Stimulated activated CD4-positive, alpha-beta T cell treated with anti-CD3 and anti-CD28 coated beads, Interleukin-1b, Interleukin-23, amount 100 ng/mL, for 48 hours (primary cell): ENCODE measurements at places on chromosomes 7 and 10.

DNA sequence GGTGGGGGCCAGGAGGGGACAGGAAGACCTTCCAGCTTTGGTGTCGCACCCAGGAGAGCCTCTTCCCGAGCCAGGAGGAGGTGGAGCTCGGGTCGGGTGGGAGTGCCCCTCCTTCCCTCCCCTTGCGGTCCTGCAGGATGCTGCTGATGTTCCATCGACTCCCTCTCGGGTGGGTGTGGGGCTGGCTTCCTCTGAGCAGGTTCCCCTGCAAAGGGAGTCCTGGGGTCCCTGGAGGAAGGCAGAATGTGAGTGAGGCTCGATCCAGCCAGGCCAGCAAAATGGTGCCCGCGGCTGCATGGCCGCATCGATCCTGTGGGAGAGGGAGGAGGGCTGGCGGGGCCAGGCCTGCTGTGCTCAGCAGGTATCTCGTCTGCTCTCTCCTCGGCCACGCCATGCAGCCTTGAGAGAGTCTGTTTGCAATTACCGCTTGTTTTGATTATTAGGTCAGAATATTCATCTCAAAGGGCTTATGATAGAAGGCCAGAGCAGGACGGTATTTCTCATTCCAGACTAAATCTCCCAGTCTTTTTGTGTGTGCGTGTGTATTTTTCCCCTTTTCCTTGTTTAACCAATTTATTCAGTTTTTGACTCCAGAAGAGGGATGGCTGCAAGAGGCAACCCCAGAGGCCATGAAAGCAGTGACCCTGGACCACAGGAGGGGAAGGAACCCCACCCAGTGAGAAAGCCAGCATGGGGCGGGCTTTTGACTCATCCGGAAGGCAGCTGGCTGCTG is 137.3 kb upstream of the ZMIZ1 start:
- DNase-seq: no peak

DNA sequence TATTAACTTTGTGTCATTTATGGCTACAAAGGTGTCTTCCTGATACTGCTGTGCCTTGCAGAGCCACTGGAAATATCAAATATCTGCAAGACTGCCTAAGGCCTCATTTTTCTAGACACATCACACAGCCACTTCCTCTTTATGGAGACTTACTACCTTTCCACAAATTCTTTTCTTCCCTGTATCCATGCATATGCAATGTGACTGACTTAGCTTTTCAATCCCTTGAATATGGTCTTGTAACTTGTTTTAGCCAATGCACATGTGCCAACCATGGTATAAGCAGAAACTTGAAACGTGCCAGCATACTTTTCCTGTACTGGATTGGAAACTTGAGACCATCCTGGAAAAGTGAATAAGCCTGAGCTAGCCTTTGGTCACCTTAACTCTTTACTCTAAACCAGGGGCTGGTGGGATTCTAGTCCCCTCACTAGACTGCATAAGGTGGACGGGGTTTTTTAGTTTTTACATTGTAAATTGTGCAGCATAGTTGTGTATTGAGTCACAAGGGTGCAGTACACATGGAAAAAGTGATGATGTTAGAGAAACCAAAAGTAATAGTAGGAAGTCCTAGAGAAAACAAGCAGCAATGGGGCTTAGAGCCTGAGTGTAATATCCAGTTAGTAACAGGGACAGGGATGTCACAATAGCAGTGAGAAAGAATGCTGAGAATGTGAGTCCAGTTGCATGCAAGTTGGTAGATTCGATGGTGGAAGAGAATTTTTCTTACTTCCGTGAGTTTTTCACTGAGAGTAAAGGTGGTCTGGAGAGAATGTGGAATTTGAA is 879.5 kb downstream of the SORCS1 start:
- no peak for DNase-seq

- no peak for DNase-seq
These were observed 192.8 kb upstream of the KLF6 start for GRCh38 chr10:3977761-3978160.

DNA sequence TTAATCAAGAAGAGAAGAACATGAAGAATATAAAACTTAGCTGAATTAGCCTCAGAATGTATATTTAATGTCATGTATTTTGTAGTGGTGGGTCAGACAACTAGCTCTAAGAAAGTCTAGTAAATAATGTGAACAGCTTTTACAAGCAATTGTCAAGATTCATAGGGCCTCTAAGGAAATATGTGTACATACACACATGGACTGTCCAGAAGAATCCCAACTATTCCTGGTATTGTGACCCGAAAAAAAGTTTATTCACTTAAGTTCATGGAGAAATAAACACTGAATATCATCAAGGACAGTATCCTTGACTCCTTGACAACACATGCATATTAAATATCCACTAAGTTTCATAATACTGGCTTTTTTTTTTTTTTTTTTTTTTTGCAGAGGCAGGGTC is 11.4 kb upstream of the TWIST1 start:
- no peak for DNase-seq

GRCh38 chr10:119821182-119821581 is 51.5 kb downstream of the MCMBP start:
- no peak for DNase-seq

DNA sequence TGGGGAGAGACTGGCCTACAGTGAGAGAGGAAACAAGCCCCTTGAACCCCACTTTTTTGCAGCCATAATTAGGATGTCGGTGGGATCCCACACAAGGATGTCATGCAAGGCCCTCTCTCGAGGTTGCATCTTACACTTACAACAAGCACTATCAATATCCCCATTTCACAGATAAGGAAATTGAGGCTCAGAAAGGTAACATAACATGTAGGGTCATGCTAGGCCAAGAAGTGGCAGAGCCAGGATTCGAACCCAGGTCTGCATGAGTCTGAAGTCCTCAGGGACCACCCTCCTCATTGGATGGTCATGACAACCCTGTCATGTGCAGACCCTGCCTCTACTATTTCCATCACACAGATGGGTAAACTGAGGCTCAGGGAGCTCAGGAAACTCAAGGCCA is 123.5 kb downstream of the C10orf105 start:
- DNase-seq: no peak

DNA sequence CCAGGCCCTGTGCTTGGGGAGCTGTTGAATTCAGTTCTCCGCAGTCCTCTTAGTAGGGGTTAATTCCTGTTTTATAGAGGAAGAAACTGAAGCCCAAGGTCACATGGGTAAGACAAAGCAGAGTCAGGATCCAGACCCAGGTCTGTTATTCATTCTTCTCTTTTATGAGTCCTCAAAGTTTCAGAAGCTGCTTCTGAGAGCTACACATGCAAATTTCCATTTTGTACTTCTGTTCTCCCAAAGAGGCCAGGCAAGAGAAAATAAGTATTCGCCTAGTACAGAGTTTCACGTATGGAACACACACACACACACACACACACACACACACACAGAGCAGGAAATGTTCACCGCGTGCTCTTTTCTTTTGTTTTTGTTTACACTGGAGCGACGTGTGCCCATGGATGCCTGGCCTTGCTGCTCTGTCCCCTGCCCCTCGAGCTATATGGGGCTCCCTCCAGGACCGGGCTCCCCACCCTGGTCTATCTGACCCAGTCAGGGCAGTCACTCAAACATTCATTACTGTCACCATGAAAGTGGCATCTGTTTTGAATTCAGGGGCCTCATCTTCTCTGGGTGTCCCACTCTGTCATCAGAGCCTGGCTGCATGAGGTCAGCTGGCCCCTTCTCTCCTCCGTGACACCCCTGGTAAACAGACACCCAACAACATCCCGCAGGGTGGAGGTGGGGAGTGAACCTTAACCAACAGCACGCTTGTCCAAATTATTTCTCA is 84.4 kb downstream of the TNS3 start:
- DNase-seq: no peak

GRCh38 chr7:117962366-117962994 is 89.2 kb upstream of the CTTNBP2 start:
- no peak for DNase-seq

GRCh38 chr7:81937091-81937490 is 167.2 kb upstream of the HGF start:
- DNase-seq: no peak

GRCh38 chr10:132593389-132593788 is 55.8 kb downstream of the INPP5A start:
- no peak for DNase-seq

DNA sequence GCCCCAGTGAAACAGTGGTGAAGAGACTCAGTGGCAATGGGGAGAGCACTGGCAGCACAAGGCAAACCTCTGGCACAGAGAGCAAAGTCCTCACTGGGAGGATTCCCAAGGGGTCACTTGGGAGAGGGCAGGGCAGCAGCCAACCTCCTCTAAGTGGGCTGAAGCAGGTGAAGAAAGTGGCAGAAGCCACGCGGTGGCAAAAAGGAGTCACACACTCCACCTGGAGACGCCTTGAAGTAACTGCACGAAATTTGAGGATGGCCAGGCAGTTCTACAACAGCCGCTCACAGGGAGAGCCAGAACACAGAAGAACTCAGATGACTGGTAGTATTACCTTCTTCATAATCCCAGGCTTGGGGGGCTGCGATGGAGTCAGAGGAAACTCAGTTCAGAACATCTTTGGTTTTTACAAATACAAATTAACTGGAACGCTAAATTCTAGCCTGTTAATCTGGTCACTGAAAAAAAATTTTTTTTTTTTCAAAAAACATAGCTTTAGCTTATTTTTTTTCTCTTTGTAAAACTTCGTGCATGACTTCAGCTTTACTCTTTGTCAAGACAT is 574 bp upstream of the IL6 start:
- DNase-seq: peak; percentile 63

GRCh38 chr7:30880125-30880720 is 31.4 kb upstream of the AQP1 start:
- no peak for DNase-seq

- DNase-seq: no peak
These were observed 174.2 kb upstream of the NPS start for GRCh38 chr10:127374901-127375300.

GRCh38 chr7:84665339-84665738 is 470.8 kb upstream of the SEMA3A start:
- no peak for DNase-seq

- DNase-seq: no peak
These were observed 150.4 kb downstream of the MAD1L1 start for GRCh38 chr7:2082139-2082998.

DNA sequence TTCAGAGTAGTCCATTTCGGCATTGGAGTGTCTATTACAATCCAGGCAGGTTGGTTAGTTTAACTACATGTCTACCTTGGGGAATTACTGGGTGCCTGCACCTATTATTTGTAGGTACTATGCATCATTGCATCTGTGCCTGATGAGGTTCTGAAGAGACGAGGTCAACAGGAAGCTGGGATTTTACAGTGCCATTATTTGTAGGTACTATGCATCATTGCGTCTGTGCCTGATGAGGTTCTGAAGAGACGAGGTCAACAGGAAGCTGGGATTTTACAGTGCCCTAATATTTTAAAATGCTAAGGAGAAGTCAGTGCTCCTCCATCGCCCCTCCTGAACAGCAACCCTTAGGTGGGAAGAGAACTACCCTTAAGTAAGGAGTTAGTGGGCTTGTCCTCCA is 41.7 kb downstream of the NPY start:
- DNase-seq: no peak

GRCh38 chr10:11332846-11333245 is 278.6 kb downstream of the USP6NL start:
- DNase-seq: no peak

GRCh38 chr10:34674176-34674575 is 140.9 kb downstream of the PARD3 start:
- no peak for DNase-seq
